ENCODE measurements at places on chromosomes 11 and 22. TPM values are rescaled to one million over a fixed set of nuclear protein-coding genes. Genes with fewer than 3 reads are reported as not detected.

DNA sequence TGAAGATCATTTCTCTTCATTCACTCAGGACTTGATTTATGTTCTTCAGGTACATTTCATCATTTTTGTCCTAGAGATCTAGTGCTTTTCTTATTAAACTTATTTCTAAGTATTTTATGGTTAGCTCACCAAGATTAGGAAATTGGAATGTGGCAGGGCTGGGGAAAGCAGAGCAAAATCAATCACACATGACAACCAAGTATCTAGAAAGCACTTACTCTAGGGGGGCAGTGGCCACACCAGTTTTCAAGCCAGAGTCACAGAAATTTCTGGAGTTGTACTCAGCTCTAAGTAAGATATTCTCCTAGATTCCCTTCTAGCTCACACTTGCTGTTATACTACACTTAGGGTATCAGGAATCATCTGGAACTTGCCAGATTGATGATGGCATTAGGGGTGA is 33.3 kb upstream of the MYEOV start:
- peak; percentile 90 for DNase-seq

- DNase-seq = no peak
Observed at GRCh38 chr22:29718949-29719898, 579 bp upstream of the CABP7 start.

- no peak for DNase-seq
Observed at GRCh38 chr22:17920145-17920605, 104.2 kb downstream of the MICAL3 start.

- no peak for DNase-seq
Observed at GRCh38 chr11:1326435-1327063, 17.1 kb upstream of the TOLLIP start.

DNA sequence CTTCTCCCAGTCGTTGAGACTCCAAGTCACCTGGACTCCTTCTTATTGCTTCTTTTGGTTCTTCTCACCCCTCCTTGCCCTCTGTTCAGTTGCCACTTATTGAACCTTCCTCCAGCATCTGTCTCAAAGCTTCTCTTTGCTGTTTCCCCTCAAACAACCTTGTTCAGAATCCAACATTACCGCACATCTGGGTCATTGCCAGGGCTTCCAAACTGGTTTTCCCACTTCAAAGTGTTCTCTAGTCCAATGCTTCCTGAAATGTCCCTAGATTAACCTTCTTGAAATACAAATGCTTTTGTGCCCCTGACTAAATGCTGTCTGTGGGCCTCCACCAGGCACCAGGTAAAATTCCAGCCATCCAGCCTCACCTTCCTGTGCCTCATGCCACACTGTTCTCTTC is 100.8 kb upstream of the TTC12 start:
- DNase-seq = no peak

GRCh38 chr11:58938398-58938797 is 890 bp upstream of the GLYATL1 start:
- no peak for DNase-seq

GRCh38 chr11:68414496-68415221 is 45.9 kb upstream of the PPP6R3 start:
- no peak for DNase-seq

DNA sequence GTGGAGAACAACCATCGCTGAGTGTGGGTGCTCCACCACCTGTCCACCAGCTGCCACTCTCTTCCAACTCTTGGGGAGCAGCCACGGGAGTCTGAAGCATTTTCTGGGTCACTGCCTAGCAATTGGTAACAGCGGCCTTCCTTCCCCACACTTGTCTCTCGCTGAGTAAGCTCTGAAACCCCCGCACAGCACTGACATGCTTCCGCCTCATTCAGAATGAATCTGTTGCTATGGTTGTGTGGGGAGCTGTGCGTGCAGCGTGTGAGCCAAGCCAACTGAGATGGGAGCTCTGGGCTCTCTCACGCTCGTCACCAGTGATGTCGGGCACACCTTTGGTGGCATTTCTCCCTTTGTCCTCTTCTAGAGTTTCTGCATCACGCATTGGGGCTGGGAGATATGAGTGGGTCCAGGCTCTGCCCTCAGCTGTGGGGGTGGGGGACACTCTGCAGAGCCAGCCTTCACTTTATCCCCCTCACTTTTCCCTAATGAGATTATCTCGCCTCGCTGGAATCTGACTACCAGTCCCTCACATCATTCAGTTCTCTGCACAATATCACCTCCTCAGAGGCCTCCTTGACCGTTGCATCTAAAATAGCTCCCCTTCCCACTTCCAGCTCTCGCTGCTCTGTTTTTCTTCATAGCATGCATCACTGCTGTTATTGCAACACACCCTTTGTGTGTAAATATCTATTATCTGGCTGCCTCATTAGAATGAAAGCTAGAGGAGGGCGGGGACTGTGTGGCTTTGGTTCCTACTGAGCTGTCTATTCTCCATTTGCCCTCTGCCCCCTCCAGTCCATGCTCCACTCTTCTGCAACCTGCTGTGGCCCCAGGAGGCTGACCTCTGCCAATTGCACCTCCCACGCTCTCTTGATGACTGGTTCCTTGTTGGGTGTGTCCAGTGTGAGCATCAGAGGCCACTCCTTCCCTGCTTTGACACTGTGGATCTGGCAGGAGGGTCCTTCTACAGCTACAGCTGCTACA is 569.9 kb upstream of the CADM1 start:
- DNase-seq = no peak

GRCh38 chr22:42961810-42962209 is 53.1 kb downstream of the PACSIN2 start:
- no peak for DNase-seq

DNA sequence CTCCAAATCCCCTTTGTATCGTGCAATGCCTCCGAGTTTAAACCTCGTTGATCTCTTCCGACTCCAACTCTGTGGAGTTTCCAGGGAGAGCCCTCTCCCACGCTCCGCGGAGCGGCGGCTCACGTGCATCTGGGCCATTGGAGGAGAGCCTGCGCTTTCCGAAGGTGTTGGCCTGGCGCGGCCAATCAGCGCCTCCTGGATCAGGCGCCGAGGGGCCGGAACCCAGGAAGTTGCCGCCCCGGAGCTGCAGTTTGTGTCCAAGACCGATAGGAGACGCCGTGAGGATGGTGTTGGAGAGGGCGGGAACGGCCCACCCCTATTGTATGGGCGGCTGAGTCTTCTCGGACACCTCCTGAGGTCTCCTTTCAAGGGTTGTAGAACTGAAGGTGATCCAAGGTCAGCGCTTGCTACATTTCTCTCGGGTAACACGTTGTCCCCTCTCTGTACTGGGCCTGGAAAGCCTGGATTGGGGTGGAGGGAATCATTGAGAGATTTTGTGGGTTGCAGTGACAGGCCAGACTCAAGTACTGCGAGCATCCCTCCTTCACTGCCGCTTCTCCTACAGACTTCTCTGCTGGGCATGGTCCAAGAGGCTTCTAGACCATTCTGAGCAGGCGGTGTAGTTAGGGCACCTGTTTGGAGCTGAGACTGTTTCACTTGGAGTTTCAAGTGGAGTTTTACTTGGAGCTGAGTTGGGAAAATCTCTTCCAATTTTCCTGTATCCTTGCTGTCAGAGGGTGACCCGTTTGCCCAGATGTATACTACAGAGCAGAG is 1.7 kb downstream of the ADAMTS15 start:
- DNase-seq = no peak

DNA sequence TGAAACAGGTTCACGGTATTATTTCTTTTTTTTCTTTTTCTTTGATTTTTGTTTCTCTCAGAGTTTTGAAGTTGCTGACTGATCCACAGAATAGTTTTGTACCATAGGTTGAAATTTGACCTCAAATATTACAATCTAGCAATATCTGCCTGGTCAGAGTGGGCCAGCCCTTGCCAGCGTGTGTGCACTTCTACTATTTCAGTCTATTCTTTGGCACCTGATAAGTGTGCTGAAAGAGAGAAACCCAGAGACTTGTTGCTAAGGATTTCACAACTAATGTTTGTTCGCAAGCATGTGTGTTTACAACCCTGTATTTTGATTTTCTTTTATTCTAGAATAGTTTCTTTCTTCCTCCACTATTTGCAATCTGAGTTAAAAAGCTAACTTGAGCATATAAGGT is 1125.2 kb upstream of the CNTN5 start:
- no peak for DNase-seq

The ADM2 gene
- 10.5 TPM for total RNA-seq

The OR8A1 gene
- not detected for total RNA-seq

The PRR5L gene
- 5.1 TPM for total RNA-seq

The SCGB1D2 gene
- total RNA-seq = not detected

The MFNG gene
- 28.1 TPM for total RNA-seq

The NLRP10 gene
- 1.6 TPM for total RNA-seq

Measured in PC-9 (cell line).